ENCODE measurements at places on chromosomes 4 and X. TPM values are rescaled to one million over a fixed set of nuclear protein-coding genes. Genes with fewer than 3 reads are reported as not detected.

- H3K27me3 ChIP-seq = no peaks in the 10 kb centered on the region
- H3K4me1 ChIP-seq = no peaks in the 10 kb centered on the region
- DNase-seq = no peak
- no peak overlapping the region for H3K4me3 ChIP-seq
- H3K27ac ChIP-seq = no peak overlapping the region
Observed at GRCh38 chrX:130413415-130413814, 11.6 kb downstream of the RBMX2 start.

DNA sequence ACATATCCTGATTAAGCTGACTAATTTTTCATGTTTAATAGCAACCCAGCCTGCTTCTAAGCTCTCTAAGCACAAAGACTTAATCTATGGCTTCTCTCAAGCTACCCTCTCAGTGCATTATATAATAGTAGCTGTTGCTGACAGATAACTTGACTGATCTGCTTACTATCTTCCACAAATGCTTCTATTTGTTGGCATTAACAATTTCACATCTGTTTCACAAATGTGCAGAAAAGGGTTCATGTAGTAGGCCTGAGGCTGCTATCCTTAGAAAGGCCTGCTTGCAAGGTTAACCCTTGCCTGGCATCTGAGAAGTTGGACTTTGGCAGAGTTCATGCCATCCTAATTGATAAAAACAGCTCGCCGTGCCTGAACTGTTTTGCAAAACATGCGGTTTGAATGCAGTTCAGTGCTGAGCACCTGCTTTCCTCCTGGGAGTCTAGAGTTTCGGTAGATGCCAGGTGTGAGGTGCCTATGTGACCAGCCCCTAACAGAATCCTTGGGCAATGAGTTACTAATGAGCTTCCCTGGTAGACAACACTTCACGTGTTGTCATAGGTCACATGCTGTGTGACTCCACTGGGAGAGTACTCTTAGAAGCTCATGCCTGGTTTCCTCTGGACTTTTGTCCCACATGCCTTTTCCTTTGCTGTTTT lies 68.4 kb downstream of the NSG1 start:
- H3K4me1 ChIP-seq = peaks cover 45% of the 10 kb centered on the region
- no peak overlapping the region for H3K4me3 ChIP-seq

DNA sequence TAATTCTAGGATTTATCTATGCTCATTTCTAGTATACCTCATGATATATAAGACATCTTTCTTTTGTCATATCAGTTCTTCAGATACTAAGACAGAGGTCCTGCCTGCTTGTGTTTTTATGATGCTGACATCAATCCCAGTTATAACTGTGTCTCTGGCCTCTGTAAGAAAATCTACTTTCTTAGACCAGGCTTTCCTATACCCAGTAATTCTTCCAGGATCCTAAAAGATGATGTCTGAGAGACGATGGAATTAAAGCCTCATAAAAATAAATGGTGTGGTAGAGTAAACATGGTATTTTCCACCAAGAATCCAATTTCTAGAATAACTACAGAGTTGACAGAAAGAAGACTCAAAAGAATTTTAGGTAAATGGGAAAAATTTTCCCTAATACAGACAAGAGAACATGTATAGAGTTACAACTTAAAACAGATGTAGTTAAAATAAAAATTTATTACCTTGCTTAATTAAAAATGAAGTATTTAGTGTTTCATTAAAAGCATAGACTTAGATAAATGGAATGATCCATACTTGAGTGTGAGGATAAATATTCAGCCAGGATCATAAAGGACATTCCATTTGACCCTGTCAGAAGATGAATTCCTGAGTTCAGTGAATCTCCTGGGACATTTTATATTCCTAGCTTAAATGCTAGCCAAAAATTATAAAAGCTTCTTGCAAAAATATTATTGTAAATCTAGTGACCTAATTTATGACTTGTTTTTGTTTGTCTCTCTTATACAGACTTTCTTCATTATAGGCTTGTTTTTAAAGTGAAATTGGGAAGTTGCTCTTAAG lies 137.4 kb downstream of the PDLIM5 start:
- H3K4me1 ChIP-seq = no peaks in the 10 kb centered on the region
- no peaks in the 10 kb centered on the region for H3K27me3 ChIP-seq
- no peak overlapping the region for H3K4me3 ChIP-seq
- no peak overlapping the region for H3K27ac ChIP-seq

DNA sequence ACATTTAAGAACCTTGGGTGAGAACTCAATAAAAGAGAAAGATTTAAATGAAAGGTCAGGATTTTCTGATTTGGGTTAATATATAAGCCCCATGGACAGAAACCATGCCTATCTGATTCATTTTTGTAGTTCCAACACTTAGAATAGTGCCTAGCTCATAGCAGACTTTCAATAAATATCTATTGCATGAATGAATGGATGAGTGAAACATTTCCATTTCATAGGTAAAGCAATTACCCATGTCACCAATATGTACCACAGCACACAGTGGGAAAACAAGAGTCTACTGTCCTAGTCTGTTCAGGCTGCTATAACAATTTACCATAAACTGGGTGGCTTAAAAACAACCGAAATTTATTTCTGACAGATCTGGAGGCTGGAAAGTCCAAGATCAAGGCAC lies 63.9 kb upstream of the PTPN13 start:
- no peaks in the 10 kb centered on the region for H3K36me3 ChIP-seq
- no peak overlapping the region for H3K4me3 ChIP-seq
- no peaks in the 10 kb centered on the region for H3K27me3 ChIP-seq
- DNase-seq = no peak
- H3K4me1 ChIP-seq = no peaks in the 10 kb centered on the region

GRCh38 chr4:84936123-84936522 lies 30.4 kb downstream of the WDFY3 start:
- H3K27me3 ChIP-seq = no peaks in the 10 kb centered on the region
- peaks cover 18% of the 10 kb centered on the region for H3K4me1 ChIP-seq
- no peak overlapping the region for H3K27ac ChIP-seq
- peaks cover 7% of the 10 kb centered on the region for H3K36me3 ChIP-seq

DNA sequence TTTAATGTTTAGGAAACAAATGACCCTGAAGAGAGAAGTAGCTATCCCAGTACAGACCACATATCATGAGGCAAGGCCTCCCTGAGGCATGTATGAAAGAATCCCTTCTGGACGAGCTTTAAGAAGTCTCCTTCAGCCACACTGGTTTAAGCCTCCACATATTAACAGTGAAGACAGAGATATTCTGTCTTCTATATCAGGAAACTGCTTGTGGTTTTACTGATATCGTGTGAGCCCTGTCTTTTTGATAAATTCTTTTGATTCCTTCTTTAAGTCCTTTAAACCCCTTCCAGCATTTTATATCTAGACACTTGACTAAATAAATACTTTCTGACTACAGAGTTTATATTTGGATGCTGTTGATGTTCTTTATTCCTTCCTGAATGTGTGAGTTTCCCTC lies 45.9 kb upstream of the GPC4 start:
- peaks cover 14% of the 10 kb centered on the region for H3K4me1 ChIP-seq
- no peak overlapping the region for H3K27ac ChIP-seq
- H3K4me3 ChIP-seq = no peak overlapping the region
- 0 out of 2 replicates have a peak, but pooled peaks cover 2% of the 10 kb centered on the region for H3K36me3 ChIP-seq
- DNase-seq = no peak

GRCh38 chr4:137664046-137664387 lies 131.7 kb upstream of the PCDH18 start:
- H3K4me3 ChIP-seq = no peak overlapping the region
- H3K36me3 ChIP-seq = peaks cover 13% of the 10 kb centered on the region
- DNase-seq = no peak
- no peaks in the 10 kb centered on the region for H3K27me3 ChIP-seq
- peak overlapping the region; percentile 81 for H3K27ac ChIP-seq
- H3K4me1 ChIP-seq = peaks cover 39% of the 10 kb centered on the region

DNA sequence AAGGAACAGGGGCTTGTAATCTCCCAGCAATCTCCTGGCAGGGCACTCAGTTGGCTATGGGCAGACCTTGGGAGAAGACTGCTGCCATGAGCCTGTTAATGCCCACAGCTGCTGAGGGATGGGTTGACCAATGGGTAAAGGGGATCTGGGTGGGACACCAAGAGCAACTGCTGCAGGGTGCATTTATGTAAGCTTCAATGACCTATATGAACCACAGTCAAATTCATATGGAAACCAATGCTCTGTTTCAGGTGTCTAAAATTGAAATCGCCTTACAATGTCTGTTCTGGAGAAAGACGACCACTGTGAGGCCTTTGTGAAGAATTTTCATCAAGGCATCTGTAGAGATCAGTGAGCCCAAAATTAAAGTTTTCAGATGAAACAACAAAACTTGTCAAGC lies 6.1 kb downstream of the EPGN start:
- DNase-seq = no peak
- no peak overlapping the region for H3K4me3 ChIP-seq
- no peak overlapping the region for H3K27ac ChIP-seq
- H3K4me1 ChIP-seq = peaks cover 4% of the 10 kb centered on the region
- no peaks in the 10 kb centered on the region for H3K27me3 ChIP-seq

GRCh38 chr4:99165978-99166377 lies 21.9 kb upstream of the ADH4 start:
- H3K27ac ChIP-seq = no peak overlapping the region
- no peak for DNase-seq
- no peaks in the 10 kb centered on the region for H3K27me3 ChIP-seq
- H3K4me3 ChIP-seq = no peak overlapping the region
- peaks cover 4% of the 10 kb centered on the region for H3K36me3 ChIP-seq

- H3K4me1 ChIP-seq = peaks cover 8% of the 10 kb centered on the region
- H3K27me3 ChIP-seq = no peaks in the 10 kb centered on the region
- H3K27ac ChIP-seq = no peak overlapping the region
- no peak for DNase-seq
- no peak overlapping the region for H3K4me3 ChIP-seq
Observed at GRCh38 chr4:72326692-72327632, 242.1 kb downstream of the ADAMTS3 start.

- H3K36me3 ChIP-seq = no peaks in the 10 kb centered on the region
- H3K27me3 ChIP-seq = no peaks in the 10 kb centered on the region
- peaks cover 10% of the 10 kb centered on the region for H3K4me1 ChIP-seq
- DNase-seq = no peak
- no peak overlapping the region for H3K4me3 ChIP-seq
Observed at GRCh38 chrX:19906293-19906692, 18.9 kb upstream of the SH3KBP1 start.

GRCh38 chr4:120765260-120765680 lies 157.3 kb downstream of the PRDM5 start:
- no peaks in the 10 kb centered on the region for H3K27me3 ChIP-seq
- H3K36me3 ChIP-seq = peaks cover 8% of the 10 kb centered on the region
- DNase-seq = no peak
- no peak overlapping the region for H3K27ac ChIP-seq

GRCh38 chr4:138401334-138401733 lies 159.2 kb upstream of the SLC7A11 start:
- H3K27ac ChIP-seq = no peak overlapping the region
- H3K27me3 ChIP-seq = peaks cover 14% of the 10 kb centered on the region
- no peak overlapping the region for H3K4me3 ChIP-seq
- peaks cover 20% of the 10 kb centered on the region for H3K4me1 ChIP-seq

GRCh38 chr4:85763202-85763601 lies 288.3 kb downstream of the ARHGAP24 start:
- no peak overlapping the region for H3K27ac ChIP-seq
- no peak overlapping the region for H3K4me3 ChIP-seq
- H3K36me3 ChIP-seq = no peaks in the 10 kb centered on the region
- H3K27me3 ChIP-seq = no peaks in the 10 kb centered on the region
- DNase-seq = no peak
- H3K4me1 ChIP-seq = peaks cover 59% of the 10 kb centered on the region

DNA sequence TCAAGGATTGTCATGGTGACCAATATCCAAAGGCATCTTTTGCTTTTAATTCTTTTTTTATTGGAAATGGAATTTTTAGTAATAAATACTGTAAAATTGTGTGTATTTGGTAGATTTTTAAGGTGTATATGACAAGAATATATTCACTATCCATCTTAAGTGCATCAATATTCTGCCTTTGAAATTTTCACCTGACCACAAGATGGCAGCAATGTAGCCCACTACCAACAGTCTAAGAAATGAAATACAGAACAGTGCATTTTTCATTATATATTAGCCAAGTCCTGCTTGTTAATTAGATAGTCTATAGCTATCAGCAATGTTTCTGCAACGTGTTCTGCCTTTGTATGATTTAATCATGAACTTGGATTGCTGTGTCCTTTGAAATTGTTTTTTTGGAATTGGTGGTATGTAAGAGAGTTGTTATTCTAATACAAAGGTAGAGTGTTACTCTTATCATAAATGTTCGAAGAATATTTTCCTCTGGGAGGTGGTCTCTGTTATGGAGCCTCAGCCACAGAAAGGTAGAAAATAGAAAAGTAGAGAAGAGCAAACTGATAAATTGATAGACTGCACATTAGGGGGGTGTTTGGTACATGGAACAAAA lies 38.2 kb downstream of the HPGDS start:
- DNase-seq = no peak
- H3K36me3 ChIP-seq = no peaks in the 10 kb centered on the region
- no peaks in the 10 kb centered on the region for H3K27me3 ChIP-seq
- H3K4me3 ChIP-seq = no peak overlapping the region
- H3K4me1 ChIP-seq = peaks cover 7% of the 10 kb centered on the region
- no peak overlapping the region for H3K27ac ChIP-seq

DNA sequence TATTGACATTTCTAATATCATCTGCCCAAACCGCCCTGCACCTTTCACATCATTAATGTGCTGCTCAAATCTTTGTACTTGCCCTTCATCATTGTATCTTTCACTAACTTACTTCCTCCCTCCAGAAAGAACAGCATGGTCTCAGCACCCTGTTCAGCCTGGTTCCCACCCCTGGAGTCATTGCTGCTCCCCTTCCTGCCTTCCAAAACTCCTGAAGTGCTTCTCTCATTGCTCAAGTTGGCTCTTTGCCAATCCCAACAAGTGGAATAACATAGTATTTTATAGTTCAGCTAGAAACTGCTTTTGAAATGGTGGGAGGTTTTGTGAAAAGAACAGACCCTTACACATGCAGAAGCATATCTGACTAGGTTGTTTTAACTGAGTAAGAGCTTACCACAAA lies 14.0 kb upstream of the TTC29 start:
- H3K27ac ChIP-seq = no peak overlapping the region
- no peaks in the 10 kb centered on the region for H3K27me3 ChIP-seq
- no peaks in the 10 kb centered on the region for H3K36me3 ChIP-seq
- no peak for DNase-seq
- H3K4me3 ChIP-seq = no peak overlapping the region
- H3K4me1 ChIP-seq = no peaks in the 10 kb centered on the region

- DNase-seq = no peak
- H3K36me3 ChIP-seq = peaks cover 82% of the 10 kb centered on the region
- H3K4me1 ChIP-seq = no peaks in the 10 kb centered on the region
Observed at GRCh38 chr4:49032440-49033161, 46.5 kb downstream of the CWH43 start.

The GLRB gene
- 0.71 TPM for total RNA-seq

The PNMA6A gene
- 4.5 TPM for total RNA-seq

The NKX3-2 gene
- not detected for total RNA-seq

The ZFX gene
- total RNA-seq = 24.3 TPM

The SLC16A2 gene
- 48.4 TPM for total RNA-seq

The CETN2 gene
- total RNA-seq = 20.4 TPM

The UGT2B10 gene
- 0.17 TPM for total RNA-seq

The CTPS2 gene
- 23.2 TPM for total RNA-seq

The VSIG1 gene
- 0.76 TPM for total RNA-seq

The RTL9 gene
- 0.07 TPM for total RNA-seq

Measured in WTC11 (cell line).